Tibial nerve (tissue), 4 donors: ENCODE measurements at places on chromosomes 4 and X. TPM values are rescaled to one million over a fixed set of nuclear protein-coding genes. Genes with fewer than 3 reads are reported as not detected.

- no peak for DNase-seq
- H3K27me3 ChIP-seq = no peaks in the 10 kb centered on the region
Measured at GRCh38 chr4:34309383-34309906, 1934.9 kb downstream of the ARAP2 start.

GRCh38 chrX:88397551-88397950 lies 349.5 kb upstream of the CPXCR1 start:
- no peak overlapping the region for H3K4me3 ChIP-seq
- no peak for DNase-seq
- no peak overlapping the region for H3K27ac ChIP-seq
- H3K36me3 ChIP-seq = no peaks in the 10 kb centered on the region
- H3K27me3 ChIP-seq = no peaks in the 10 kb centered on the region

DNA sequence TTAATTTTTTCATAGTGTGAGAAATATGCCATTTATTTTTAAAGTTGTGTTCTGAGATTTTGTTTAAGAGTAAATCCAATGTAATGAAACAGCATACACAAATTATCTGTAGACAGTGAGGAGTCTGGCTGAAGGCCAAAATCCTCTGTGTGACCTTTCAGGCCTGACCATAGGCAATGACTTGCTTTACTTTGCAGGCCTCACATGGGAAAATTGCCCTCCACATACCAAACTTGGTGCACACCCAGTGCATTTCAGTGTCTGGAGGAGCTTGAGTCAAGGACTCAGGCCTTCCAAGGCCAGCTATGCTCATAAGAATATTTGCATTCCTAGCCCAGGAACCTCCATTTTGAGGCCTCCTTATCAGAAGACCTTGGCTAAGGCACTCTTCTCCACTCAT lies 430.1 kb downstream of the GABRG1 start:
- no peaks in the 10 kb centered on the region for H3K27me3 ChIP-seq
- H3K4me3 ChIP-seq = no peak overlapping the region
- H3K4me1 ChIP-seq = peaks cover 8% of the 10 kb centered on the region
- H3K36me3 ChIP-seq = no peaks in the 10 kb centered on the region
- H3K27ac ChIP-seq = no peak overlapping the region
- no peak for DNase-seq

GRCh38 chr4:19402581-19403065 lies 849.1 kb upstream of the SLIT2 start:
- no peak for DNase-seq
- no peak overlapping the region for H3K4me3 ChIP-seq
- H3K4me1 ChIP-seq = no peaks in the 10 kb centered on the region
- H3K36me3 ChIP-seq = no peaks in the 10 kb centered on the region
- H3K27me3 ChIP-seq = no peaks in the 10 kb centered on the region

DNA sequence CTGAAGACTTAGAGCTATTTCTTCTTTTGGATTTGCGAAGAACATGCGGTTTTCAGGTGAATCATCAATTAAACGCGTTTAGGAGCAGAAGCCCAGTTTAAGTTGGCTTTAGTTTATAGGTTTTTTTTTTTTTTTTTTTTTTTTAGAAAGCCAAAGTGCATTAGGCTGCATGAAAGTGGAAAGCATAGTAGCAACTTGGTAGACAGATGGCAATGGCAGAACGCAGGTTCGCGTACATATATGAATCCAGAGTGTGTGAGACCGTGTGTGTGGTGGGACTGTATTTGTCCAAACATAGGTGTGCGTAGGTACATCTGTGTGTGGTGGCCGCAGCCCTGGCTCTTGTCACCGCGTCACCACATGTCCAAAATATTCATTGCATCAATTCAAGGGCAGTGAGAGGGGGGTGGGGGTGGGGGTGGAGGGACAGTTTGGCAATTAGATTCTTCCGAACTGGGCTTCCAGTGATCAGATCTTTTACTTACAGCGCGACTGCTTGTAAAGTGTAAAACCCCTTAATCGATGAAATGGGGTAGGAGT lies 901 bp downstream of the JADE1 start:
- H3K4me1 ChIP-seq = no peaks in the 10 kb centered on the region
- no peaks in the 10 kb centered on the region for H3K36me3 ChIP-seq
- peak overlapping the region; percentile 97 for H3K4me3 ChIP-seq
- no peaks in the 10 kb centered on the region for H3K27me3 ChIP-seq
- peak overlapping the region; percentile 93 for H3K27ac ChIP-seq
- DNase-seq = no peak

DNA sequence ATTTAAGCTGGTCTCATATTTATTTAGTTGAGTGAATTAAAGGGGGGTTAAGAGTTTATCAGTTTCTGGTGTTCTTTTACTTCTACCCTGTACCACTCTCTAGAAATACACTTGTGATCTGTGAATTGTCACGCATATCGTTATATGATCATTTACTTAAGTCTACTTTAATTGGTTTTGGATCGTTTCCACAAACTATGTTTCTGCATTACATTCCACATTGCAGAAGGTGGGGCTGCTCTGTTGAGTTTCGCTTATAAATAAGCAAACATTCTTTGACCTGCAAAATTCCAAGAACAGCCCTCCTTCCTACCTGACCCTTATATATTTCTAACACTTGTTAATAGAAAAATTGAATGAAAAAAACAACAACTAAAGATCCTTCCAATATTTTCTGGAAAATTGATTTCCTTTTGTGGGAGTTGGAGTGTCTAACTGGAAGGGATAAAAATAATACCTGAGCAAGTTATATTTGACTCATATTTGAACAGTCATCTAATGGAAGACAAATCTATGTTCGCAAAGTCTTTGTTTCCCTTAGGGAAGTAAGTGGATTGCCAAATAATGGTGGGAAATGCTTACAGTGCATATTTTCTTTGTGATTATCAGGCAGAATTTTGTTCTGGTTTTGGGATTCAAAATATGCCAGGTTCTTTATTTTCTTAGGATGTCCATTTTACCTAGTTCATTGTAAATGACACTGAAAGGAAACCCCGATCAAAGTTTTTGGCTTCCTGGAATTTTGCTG lies 152.7 kb downstream of the RELL1 start:
- no peak overlapping the region for H3K27ac ChIP-seq
- H3K4me1 ChIP-seq = no peaks in the 10 kb centered on the region
- H3K4me3 ChIP-seq = no peak overlapping the region
- H3K36me3 ChIP-seq = no peaks in the 10 kb centered on the region
- H3K27me3 ChIP-seq = no peaks in the 10 kb centered on the region
- DNase-seq = no peak

Gene MRPS18C
- total RNA-seq = 17.4 TPM

Gene SYAP1
- 22.6 TPM for total RNA-seq
